ENCODE measurements at places on chromosomes 13 and 19.

GRCh38 chr13:22980936-22981335 is 199.8 kb upstream of the SGCG start:
- no peak for DNase-seq

GRCh38 chr19:37484406-37485168 is 15.4 kb downstream of the ZNF570 start:
- no peak for DNase-seq

DNA sequence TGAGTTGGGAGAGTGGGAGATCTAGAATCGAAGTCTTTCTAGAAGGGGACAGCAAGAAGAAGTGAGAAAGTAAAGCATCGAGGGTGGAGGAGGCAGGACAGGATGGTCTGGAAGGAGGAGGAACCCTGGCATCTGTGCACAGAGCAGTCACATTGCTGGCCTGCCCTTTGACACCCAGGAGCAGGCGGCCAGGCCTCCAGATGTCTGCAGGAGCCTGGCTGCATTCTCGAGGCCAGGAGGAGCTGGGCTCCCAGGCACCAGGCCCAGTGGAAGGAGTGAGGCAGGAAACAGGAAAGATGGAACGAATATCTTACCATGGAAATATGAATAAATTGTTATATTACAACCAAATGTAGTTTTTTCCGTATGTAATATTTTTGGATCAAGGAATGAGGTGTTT is 27.7 kb upstream of the ARGLU1 start:
- DNase-seq: no peak

GRCh38 chr13:32051156-32051555 is 19.6 kb downstream of the FRY start:
- no peak for DNase-seq

DNA sequence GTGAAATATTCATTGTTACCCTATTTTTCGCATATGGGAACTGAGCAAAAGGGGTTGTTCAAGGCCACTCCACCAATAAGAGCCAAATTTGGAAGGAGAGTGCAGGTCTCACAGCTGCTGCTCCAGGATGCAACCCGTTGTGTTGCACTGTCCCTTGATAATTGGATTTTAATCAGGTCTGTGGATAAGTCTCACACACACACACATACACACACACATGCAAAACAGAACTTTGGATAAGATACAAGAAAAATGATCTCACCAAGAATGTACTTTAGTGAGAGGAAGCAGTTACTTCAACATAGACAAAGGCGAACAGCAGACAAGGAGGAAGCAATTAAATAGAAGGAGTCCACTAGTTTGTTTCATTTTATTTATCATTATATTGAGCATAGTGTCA is 127.3 kb upstream of the EDNRB start:
- DNase-seq: no peak

GRCh38 chr19:18480006-18480691 is 41.7 kb downstream of the ELL start:
- peak; percentile 92 for DNase-seq

- no peak for DNase-seq
These were observed 1.9 kb downstream of the CBARP start for GRCh38 chr19:1235625-1236538.

DNA sequence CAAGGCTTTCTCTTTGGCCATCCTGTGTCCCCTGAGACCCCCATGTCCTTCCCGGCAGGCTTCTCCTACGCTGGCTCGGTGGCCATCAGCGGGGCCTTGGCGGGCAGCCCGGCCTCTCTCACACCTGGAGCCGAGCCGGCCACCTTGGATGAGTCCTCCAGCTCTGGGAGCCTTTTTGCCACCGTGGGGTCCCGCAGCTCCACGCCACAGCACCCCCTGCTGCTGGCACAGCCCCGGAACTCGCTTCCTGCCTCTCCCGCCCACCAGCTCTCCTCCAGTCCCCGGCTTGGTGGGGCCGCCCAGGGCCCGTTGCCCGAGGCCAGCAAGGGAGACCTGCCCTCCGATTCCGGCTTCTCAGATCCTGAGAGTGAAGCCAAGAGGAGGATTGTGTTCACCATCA is 14.2 kb downstream of the PLEKHJ1 start:
- no peak for DNase-seq

GRCh38 chr19:35901854-35902661 is at the start of gene HCST:
HCST (plus strand) TSS chr19:35902529; CDS start chr19:35902594, 65 bp downstream.
- no peak for DNase-seq

GRCh38 chr19:58183817-58184215 is 955 bp downstream of the ZNF274 start:
- DNase-seq: no peak

DNA sequence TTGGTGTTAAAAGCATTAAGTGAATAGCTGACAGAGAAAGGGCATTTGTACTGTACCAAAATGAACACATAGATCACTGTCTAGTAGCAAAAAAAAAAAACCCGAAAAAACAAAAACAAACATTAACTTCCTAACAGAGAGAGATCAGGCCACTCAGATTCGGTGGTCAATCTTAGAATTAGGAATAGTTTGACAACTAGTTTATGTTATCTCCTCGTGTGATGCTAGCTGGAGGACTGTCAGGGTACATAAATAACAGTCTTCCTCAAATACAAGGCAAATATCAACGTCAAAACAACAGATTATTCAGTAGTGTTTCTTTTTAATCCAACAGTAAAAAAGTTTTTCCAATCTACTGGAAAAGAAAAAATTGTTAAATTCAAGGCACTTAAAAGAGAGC is 1.7 kb downstream of the ZMYM5 start:
- no peak for DNase-seq

All from cerebellar nuclear complex (tissue), 1 donor.